ENCODE measurements at places on chromosomes 7 and 10. TPM values are rescaled to one million over a fixed set of nuclear protein-coding genes. Genes with fewer than 3 reads are reported as not detected.

Gene BTBD16
- not detected for total RNA-seq

DNA sequence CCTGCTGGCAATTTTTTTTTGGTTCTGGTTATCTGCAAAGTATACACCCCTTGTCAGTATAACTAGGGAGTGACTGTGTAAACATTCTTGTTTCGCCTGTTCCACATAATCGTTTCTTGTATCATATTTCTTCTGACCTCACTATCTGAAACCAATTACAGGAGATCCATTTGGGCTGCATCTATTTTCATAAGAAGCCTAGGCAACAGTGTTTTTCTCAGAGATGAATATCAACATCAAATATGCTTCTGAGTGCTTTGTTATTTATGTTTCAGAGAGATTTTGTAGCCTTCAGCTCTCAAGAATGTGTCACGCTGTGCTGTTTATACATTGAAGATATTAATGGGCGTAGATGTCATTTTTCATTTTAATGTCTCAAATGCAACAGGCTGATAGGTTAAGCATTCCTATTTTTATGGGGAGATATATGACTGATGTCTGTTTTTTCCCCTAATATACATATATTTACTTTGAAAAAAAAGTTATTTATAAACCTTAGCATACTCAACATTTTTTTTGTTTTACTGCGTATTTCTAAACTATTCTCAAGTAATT is 115.5 kb downstream of the FOXP2 start:
- DNase-seq, result no peak
- no peaks in the 10 kb centered on the region for H3K36me3 ChIP-seq
- H3K27ac ChIP-seq, result no peak overlapping the region
- no peaks in the 10 kb centered on the region for H3K27me3 ChIP-seq
- H3K4me3 ChIP-seq, result no peak overlapping the region

Gene GALNT17
- not detected for total RNA-seq

DNA sequence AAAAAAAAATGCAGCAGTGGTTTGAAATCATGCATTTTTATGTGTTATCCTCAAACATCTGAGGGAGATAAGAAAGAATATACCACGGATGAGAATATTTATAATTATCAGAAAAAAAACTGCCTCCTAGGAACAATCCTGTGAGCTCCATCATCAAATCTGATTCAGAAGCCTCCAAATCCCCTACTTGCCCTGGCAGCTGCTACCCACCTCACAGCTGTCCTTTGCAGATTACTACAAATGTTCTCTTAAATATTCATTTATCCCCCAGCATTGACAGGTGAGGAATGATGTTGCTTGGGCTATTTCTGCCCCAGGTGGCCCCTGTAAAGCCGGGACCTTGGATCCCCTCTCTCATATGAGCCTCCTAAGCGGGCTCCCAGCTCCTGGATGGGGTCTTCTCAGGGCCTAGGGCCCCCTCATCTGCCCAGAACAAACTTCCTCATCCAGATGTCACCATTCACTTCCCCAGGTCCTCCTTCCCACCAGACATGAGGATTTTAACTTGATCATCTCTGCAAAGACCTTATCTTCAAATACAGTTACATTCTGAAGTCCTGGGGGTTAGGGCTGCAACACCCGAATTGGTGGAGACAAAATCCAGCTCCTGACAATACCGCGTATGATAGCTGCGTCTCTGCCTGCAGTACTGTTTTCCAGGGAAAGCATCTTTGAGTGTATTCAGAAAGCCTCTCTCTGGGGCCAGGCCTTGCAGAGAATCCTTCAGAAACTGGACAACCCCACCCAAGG is 81.9 kb upstream of the INSIG1 start:
- no peaks in the 10 kb centered on the region for H3K4me1 ChIP-seq
- no peaks in the 10 kb centered on the region for H3K36me3 ChIP-seq
- no peaks in the 10 kb centered on the region for H3K27me3 ChIP-seq
- no peak overlapping the region for H3K27ac ChIP-seq
- H3K4me3 ChIP-seq, result no peak overlapping the region
- no peak for DNase-seq

DNA sequence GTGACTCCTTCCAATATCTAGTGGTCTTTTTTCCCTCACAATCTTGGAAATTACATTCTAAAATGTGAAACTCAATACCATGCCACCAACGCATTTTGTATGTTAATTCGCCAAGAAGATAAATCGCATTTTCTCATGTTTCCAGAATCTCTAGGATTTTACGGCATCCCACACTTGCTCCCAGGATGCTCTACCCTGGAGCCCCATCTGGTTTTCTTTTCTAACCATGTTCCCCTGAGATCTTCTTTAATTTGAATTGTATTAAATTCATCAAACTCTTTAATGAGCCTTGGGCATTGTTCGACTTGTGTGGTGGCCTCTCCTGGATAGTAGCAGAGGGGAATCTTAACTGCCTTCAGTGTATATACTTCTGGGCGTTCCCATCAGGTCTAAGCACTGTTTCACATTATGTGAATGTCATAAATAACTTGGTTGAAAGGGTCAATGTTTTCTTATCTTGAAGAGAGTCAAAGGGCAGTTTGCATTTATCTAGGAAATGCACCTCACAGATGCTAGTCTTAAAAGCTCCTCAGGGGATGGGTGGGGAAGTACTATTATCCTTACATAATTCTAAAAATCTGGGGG is 169.1 kb upstream of the MEOX2 start:
- H3K27me3 ChIP-seq, result no peaks in the 10 kb centered on the region
- H3K4me3 ChIP-seq, result no peak overlapping the region
- no peaks in the 10 kb centered on the region for H3K4me1 ChIP-seq
- DNase-seq, result no peak
- no peaks in the 10 kb centered on the region for H3K36me3 ChIP-seq

Gene C10orf53
- not detected for total RNA-seq

Gene GRM8
- total RNA-seq, result not detected

DNA sequence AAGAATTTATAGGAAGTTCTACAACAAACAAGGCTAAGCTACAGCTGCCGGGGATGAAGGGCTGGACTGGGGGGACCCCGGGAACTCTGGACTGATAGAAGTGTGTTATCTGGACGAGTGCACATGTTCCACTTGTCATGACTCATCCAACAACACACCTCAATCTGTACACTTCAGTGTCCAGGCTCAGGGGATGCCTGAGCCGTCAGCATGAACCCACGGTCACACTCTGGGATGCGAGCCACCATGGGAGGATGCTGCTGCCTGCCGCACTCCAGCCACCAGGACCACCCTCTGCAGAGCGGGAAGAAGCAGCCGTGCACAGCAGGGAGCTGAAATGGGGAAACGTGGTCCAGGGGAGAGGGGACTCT is 67.5 kb downstream of the MAD1L1 start:
- no peaks in the 10 kb centered on the region for H3K27me3 ChIP-seq
- H3K4me1 ChIP-seq, result no peaks in the 10 kb centered on the region
- DNase-seq, result no peak
- H3K4me3 ChIP-seq, result no peak overlapping the region
- H3K27ac ChIP-seq, result no peak overlapping the region
- H3K36me3 ChIP-seq, result no peaks in the 10 kb centered on the region

DNA sequence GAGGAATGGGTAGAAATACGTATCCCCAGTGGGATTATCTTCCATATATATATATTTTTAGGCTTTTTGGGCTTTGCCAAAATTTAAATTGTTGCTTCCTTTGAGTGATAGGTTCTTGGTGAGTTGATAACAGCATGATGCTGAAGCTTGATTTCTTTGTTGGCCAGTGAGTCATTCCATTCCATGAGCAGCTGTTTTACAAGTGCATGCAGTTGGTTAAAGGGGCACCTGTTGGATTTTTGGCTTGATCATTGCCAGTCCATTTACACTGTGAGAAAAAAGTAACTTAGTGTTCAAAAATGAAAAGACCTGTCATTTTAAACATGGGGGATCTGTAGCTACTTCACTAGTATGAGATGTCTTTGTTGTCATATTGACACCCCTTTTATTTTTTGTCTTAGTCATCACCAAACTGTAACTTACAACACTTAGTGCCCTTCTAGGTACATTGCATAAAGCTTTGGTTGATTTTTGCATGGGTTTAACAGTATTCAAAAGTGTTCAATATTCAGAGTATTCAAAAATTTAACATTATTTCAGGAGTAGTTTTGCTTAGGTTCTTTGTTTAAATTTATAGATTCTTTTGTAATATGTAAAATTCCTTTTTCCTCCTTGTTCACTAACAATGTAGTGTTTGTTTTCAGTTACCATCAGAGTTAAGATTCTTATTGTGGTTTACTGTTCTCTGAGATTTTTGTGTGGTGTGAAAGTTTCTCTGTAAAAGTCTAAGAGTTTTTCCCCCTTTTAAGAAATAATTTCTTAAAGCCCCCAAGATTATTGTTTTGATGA is 8.8 kb downstream of the AKAP9 start:
- no peaks in the 10 kb centered on the region for H3K27me3 ChIP-seq
- H3K27ac ChIP-seq, result no peak overlapping the region
- H3K4me3 ChIP-seq, result no peak overlapping the region
- no peak for DNase-seq
- H3K4me1 ChIP-seq, result peaks cover 14% of the 10 kb centered on the region

GRCh38 chr7:41027428-41028115 is 675.3 kb downstream of the INHBA start:
- no peak for DNase-seq
- H3K4me1 ChIP-seq, result no peaks in the 10 kb centered on the region
- no peak overlapping the region for H3K4me3 ChIP-seq
- H3K36me3 ChIP-seq, result no peaks in the 10 kb centered on the region

Gene GPC2
- 3.9 TPM for total RNA-seq

GRCh38 chr10:52440612-52441285 is 126.7 kb downstream of the DKK1 start:
- no peak for DNase-seq
- H3K4me1 ChIP-seq, result no peaks in the 10 kb centered on the region
- H3K27me3 ChIP-seq, result no peaks in the 10 kb centered on the region
- H3K4me3 ChIP-seq, result no peak overlapping the region

- no peaks in the 10 kb centered on the region for H3K4me1 ChIP-seq
- DNase-seq, result no peak
- H3K27me3 ChIP-seq, result no peaks in the 10 kb centered on the region
- no peak overlapping the region for H3K4me3 ChIP-seq
- no peak overlapping the region for H3K27ac ChIP-seq
Measured at GRCh38 chr7:81173766-81174281, 255.0 kb upstream of the SEMA3C start.

Gene AGAP6
- 27.6 TPM for total RNA-seq

Gene CDC14C
- not detected for total RNA-seq

- H3K27me3 ChIP-seq, result peaks cover 6% of the 10 kb centered on the region
- H3K27ac ChIP-seq, result no peak overlapping the region
- no peaks in the 10 kb centered on the region for H3K4me1 ChIP-seq
- H3K4me3 ChIP-seq, result no peak overlapping the region
- H3K36me3 ChIP-seq, result no peaks in the 10 kb centered on the region
Measured at GRCh38 chr10:133127291-133128125, 32.5 kb upstream of the KNDC1 start.

GRCh38 chr7:131166066-131166465 is 161.6 kb upstream of the MKLN1 start:
- H3K27ac ChIP-seq, result no peak overlapping the region
- no peaks in the 10 kb centered on the region for H3K4me1 ChIP-seq
- no peaks in the 10 kb centered on the region for H3K27me3 ChIP-seq
- H3K4me3 ChIP-seq, result no peak overlapping the region

GRCh38 chr10:62058476-62058875 is 157.0 kb downstream of the ARID5B start:
- H3K27ac ChIP-seq, result no peak overlapping the region
- peaks cover 98% of the 10 kb centered on the region for H3K4me1 ChIP-seq
- H3K4me3 ChIP-seq, result peak overlapping the region; percentile 43
- peaks cover 90% of the 10 kb centered on the region for H3K36me3 ChIP-seq
- no peak for DNase-seq

Gene ZNHIT1
- total RNA-seq, result 49.7 TPM

- no peak overlapping the region for H3K27ac ChIP-seq
- DNase-seq, result no peak
- peaks cover 24% of the 10 kb centered on the region for H3K27me3 ChIP-seq
- H3K4me3 ChIP-seq, result no peak overlapping the region
Measured at GRCh38 chr7:50656141-50656895, 91.1 kb upstream of the DDC start.

DNA sequence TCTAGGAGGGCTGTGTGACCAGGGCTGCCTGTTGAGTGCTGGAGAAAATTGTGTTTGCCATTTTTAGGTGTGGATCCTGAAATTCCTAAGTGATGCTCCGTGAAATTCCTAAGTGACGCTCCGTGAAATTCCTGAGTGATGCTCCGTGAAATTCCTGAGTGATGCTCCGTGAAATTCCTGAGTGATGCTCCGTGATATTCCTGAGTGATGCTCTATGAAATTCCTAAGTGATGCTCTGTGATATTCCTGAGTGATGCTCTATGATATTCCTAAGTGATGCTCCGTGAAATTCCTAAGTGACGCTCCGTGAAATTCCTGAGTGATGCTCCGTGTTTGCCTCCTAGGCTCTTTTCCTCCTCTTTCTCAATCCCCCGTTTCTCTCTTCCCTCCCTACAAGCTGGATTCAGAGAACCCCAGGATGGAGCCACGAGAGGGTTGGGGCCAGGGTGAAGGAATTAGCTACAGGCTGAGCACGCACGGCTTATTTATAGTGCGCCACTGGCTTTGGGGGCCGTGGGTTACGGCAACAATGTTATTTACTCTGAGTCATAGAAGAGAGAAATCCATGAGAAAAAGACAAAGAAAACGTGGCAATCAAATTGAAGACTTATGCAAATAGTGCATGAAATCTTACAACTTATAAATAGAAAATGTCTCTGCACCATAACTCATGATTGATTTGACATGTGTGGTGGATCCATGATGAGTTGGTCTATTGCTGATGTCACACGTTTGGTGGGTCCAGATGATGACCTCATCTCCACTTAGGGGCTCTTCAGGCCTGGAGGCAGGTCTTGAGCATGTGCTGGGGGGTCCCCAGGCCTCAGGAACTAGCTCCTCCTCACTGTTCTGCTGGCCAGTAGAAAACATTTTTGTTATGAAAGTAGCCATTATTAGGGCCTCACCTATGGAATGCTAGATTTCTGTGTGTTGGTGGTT is 224.6 kb downstream of the WDR37 start:
- no peak overlapping the region for H3K4me3 ChIP-seq
- no peaks in the 10 kb centered on the region for H3K36me3 ChIP-seq
- H3K4me1 ChIP-seq, result no peaks in the 10 kb centered on the region
- no peak overlapping the region for H3K27ac ChIP-seq
- DNase-seq, result no peak

GRCh38 chr10:129933456-129934092 is 30.5 kb downstream of the EBF3 start:
- H3K36me3 ChIP-seq, result no peaks in the 10 kb centered on the region
- no peak for DNase-seq
- no peak overlapping the region for H3K27ac ChIP-seq
- H3K4me1 ChIP-seq, result no peaks in the 10 kb centered on the region
- no peaks in the 10 kb centered on the region for H3K27me3 ChIP-seq
- H3K4me3 ChIP-seq, result no peak overlapping the region

GRCh38 chr7:13911909-13912308 is 77.6 kb downstream of the ETV1 start:
- no peak for DNase-seq
- H3K4me3 ChIP-seq, result no peak overlapping the region
- H3K36me3 ChIP-seq, result no peaks in the 10 kb centered on the region
- H3K4me1 ChIP-seq, result peaks cover 17% of the 10 kb centered on the region

All from activated T-helper 1 cell treated with anti-CD3 and anti-CD28 coated beads, Interleukin-12 subunit alpha, Interleukin-12 subunit beta, Interleukin-2, Interleukin-4 antibody, amounts not matched to agents 30 ng/mL and 10 ng/mL and 1 ng/mL, durations not matched to agents 14 hours and 24 hours and 36 hours (primary cell).